Posterior cingulate gyrus (tissue), 11 donors: ENCODE measurements at places on chromosomes 6 and 20.

- no peak for DNase-seq
Observed at GRCh38 chr6:168844821-168845609, 404.0 kb downstream of the SMOC2 start.

- DNase-seq: no peak
Observed at GRCh38 chr6:54587277-54587676, 259.3 kb upstream of the FAM83B start.

DNA sequence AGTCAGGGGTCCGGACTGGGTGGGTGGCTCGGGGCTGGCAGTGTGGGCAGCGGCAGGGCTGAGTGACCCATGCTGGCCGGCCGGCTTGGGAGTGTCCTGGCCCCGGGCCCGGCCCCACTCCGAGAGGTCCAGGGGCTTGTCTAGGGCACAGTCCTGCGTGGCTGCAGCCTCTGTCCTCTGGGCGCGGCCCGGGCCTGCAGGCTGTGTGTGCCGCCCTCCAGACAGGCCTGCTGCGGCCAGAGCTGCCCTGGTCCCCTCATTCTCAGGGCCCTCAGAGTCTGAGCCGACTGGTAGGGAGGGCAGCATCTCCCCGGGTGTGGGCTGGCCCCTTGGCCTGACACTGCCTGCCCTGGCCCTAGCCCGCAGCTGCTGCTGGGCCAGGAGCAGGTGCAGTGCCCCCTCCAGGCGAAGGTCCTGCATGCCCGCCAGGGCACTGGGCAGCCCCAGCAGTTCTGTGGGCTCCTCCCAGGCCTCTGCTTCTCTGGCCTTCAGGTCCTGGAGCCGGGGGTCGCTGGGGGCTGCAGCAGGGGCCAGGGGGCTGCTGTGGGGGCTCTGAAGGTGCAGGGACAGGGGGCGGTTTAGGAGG is 6.9 kb upstream of the CABLES2 start:
- no peak for DNase-seq

- DNase-seq: no peak
Observed at GRCh38 chr20:15623215-15623614, 950.0 kb downstream of the KIF16B start.

DNA sequence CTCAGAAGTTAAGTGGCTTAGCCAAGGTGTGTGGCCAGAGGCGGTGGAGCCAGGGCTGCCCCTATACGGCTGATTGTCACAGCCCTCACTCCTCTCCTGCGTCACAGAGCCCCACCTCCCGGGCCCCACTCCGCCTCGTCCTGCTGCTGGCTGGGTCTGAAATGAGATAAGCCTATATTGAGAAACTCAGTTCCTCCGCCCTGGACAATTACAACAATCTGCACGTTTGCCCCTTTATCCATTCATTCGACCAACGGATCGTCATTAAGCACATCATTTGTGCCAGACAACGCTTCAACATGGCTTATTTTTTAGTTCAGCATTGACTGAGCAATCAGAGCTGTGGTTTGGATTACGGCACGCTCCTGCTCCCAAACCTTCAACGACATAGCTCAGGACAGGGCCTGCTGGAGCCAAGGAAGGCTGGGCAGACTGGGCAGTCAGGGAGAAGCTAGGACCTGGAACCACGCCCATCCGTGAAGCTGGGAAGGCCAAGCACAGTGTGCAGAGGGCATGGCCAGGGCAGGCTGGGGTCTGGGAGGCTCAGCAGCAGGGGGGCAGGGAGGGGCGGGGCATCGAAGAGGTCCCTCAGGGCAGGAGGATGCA is 16.6 kb upstream of the EZR start:
- DNase-seq: no peak

- DNase-seq: no peak
Observed at GRCh38 chr6:158503846-158504245, 56.0 kb upstream of the TMEM181 start.

DNA sequence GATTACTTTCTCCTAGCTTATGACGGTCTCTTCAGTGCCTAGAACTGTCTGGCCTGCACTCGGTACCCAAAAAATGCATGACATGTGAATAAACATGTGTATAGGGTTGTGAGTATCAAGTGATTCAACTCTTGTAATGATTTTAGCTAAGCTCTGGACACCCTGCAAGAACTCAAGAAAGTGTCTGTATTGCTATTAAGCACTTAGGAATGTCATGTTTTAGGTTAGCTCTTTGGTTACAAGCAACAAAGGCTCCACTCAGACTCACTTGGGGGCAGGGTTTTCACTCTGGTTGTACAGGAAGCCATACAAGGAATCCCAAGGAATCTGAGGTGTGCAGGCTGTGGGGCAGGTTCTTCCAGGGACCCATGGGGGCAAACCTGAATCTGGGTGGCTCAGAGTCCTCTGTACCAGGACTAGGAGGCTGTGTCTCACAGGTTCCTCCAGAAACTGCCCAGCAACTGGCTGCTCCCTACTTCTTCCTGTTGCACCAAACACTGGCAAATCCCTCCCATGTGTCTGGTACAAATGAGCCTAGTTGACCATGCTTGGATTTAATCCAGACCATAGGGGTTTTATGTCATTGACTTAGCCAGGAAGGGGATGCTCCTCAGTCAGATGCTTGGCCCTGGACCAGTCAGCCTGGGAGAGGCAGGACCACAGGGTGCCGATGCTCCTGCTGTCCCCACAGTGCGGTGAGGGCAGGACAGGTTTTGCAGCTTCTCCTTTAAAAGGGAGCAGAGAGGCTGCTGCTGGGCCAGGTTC is 77.9 kb upstream of the CDH4 start:
- DNase-seq: no peak

DNA sequence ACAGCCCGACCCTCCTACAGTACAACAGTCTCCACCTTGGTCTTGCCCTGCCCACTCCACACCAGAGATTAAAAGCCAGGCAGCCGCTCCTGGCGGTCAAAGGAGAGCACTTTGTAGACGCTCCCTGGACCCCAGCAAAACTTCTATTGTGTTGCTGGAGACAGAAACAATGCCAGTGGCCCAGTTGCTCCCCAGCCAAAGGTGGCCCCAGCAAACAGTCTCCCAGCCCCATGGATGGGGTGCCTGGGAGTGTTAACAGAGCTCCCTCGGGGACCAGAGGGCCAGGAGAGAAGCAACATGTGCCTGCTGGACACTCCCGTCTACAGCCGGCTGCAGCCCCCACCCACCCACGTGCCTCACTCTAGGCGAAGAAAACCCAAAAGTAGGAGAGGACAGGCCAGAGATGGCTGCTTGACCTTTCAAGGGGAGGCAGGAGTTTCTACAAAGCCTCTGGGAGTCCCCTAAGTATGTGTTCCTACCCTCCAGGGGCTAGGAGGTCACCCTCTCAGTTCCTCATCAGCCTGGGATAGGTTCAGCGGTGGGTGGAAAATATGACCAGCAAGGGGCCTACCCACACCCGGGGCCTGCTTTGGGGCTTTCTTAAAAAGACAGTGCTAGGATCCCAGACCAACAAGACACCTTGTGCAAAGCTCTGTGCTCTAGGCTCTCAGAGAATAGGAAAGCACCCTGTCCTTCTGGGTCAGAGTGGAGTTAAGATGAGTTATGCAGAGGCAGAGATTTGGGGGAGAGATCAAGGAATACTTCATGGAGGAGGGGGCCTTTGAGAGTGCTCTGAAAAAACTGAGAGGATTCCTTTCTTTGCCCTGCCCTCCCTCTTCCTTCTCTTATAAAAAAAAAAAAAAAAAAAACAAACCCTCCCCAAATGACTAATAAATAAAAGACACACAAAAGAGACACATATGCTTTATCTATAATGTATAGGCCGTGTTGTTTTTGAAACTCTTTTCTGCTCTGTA is 19.0 kb upstream of the PREX1 start:
- no peak for DNase-seq

GRCh38 chr6:105493736-105494135 is 90.9 kb upstream of the PREP start:
- no peak for DNase-seq

- no peak for DNase-seq
Observed at GRCh38 chr6:27138837-27139755, 108.4 kb upstream of the PRSS16 start.

DNA sequence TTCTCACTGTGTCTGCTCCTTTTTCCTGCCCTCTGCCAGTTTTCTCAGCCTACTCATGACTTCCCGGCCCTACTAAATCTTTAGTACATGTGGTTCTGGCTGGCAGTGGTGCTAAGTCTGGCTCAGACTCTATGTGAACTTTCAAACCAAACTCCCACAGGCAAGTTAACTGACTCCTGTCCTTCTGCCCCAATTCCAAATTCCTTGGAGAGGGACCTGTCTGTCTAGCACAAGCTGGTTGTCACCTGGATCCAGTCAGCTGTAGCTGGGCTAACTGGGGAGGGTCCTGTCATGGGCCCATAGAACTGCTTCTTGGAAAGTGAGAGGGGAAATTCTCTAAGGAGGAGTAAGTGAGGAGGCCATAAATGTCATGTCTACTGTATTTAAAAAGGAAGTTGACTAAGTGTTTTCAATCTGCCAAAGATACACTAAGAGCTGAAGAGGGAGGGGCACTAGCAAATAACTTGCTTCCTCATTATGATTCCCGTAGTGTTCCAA is 240.1 kb downstream of the KCNQ5 start:
- DNase-seq: no peak

DNA sequence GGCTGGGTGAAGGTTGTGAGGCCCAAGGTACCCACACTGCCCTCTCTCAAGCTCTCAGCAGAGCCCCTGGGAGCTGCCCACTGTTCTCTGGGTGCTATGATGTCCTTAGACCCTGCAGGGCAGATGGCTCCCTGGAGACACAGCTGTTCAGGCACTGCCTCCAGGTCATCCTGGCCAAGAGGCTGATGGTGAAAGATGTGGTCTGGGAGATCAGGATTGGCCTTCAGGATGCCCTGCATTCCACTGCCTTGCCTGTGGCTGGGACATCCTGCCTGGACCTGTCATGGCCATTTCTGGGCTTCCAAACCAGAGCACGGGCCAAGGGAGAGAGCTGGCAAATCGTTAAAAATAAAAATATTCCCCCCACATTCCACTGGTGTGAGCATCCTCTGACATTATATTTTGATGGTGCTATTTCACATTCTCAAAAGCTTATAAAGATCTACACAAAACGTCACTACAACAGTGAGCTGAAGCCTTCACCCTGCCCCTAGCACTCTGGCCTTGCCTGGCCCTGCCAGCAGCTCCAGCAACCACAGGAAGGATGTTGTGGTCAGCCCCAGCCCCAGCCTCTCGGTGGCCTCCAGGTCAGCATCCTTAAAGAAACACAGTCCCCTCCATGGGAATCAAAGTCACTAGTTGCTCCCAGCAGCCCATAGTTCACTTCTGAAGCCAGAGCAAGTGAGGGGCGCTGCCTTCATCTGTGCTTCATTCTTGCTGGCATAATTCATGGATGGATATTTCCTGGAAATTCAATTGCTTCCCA is 13.5 kb upstream of the KCNK16 start:
- peak; percentile 79 for DNase-seq

- no peak for DNase-seq
Observed at GRCh38 chr6:140604786-140605185, 1230.3 kb upstream of the CITED2 start.

DNA sequence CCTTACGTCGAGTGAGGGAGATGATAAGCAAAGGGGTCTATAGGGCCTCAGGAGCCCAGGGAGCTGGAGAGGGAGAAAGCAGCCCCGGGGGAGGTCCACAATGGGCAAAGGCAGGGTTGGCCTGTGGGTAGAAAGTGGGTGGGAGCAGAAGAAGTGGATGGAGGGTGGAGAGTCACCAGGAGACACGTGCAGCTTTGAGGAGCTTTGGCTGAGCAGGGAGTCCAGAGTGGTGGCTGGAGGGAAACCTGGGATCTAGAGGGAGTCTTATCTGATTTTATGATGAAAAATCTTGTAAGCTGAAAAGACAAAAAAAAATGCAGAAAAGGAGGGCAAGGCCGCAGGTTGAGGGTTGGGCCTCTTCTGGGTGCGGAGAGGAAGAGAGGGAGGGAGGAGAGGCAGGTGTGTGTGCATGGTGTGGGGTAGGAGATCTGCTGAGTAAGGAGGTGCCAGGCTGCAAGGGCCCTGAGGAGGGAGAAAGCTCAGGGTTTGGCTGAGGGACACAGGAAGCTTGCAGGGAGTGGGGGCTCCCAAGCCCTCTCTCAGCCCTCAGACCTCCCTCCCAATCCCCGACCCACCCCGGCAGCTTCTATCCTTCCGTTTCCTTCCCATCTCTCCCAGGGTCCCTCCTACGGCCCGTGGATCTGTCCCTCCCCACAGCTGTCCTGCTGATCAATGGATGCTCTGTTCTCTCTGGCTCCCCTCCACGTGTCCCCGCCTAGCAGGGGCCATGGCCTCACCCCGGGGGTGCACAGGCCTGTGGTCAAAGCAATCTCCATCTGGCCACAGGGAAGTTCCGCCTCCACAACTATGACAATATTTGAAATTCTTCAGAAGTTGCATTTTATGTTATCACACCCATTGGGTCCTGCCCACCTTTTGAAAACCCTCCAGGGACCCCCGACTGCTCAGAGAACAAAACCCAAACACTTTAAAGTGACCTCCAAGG is 17.1 kb upstream of the BPI start:
- DNase-seq: peak; percentile 88

GRCh38 chr6:1403851-1404712 is 14.7 kb downstream of the FOXF2 start:
- no peak for DNase-seq

DNA sequence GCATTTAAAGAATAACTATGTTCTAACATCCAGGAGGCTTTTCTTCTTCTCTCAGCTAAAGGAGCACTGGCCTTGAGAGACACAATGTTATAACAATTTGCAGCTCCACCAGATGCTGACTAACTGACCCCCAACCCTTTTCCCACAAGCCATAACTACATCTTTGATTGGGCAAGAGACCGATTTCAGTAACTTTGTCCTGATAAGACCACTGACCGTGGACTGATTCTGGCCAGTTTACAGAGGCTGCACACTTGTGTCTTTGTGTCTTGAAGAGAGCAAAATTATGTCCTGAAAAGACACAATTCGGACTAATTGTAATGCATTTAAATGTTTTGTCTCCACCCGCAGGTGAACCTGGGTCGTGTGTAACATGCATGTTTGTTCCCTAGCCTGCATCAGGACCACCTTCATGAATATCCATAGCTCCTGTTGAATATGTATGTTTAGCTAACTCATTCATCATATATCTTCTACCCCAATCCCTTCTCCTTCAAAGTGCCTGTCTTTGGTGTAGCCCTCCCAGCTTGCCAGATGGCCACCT is 22.3 kb downstream of the ABRACL start:
- no peak for DNase-seq

DNA sequence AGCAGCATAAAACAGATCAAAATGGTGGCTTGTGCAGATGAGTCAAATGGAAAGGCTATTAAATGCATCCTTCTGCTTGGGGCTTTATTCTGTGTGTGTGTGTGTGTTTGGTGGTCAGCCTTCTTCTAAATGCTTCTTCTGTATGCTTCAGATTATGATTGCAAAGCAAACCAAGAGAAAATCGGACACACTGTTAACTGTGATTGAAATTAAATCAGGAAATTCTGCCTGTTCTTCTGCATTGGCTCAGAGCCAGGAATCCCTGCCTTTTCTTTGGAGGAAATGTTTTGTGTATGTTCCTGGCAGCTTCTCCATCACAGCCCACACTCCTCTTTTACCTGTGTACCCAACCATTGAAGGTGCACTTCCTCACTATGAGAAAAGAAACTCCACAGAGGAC is 22.3 kb upstream of the PDE10A start:
- DNase-seq: no peak

- DNase-seq: no peak
Observed at GRCh38 chr6:15927531-15928225, 201.2 kb upstream of the MYLIP start.
